ENCODE measurements at places on chromosomes 5 and 9.

- DNase-seq: no peak
Measured at GRCh38 chr9:5988265-5988664, 27.2 kb downstream of the RANBP6 start.

- no peak for DNase-seq
Measured at GRCh38 chr5:132364319-132364718, 5.2 kb upstream of the SLC22A5 start.

- no peak for DNase-seq
Measured at GRCh38 chr9:4137681-4138099, 162.2 kb downstream of the GLIS3 start.

DNA sequence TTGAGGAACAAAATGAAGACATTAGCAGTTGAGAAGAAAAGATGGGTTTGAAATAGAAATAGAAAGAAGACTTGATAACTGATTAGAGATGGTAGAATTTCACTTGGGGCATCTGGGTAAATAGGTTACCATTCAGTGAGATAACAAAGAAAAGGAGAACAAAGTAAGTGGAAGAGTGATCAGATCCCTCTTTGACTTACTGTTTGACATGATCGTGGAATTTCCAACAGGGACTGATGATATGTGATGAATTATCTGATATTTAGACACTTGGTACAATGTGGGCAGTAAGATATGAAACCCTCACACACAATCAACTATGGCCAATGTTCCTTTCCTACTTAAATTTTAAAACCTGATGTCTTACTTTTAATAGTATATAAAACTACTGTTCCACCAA lies 70.1 kb upstream of the STARD4 start:
- DNase-seq: no peak

DNA sequence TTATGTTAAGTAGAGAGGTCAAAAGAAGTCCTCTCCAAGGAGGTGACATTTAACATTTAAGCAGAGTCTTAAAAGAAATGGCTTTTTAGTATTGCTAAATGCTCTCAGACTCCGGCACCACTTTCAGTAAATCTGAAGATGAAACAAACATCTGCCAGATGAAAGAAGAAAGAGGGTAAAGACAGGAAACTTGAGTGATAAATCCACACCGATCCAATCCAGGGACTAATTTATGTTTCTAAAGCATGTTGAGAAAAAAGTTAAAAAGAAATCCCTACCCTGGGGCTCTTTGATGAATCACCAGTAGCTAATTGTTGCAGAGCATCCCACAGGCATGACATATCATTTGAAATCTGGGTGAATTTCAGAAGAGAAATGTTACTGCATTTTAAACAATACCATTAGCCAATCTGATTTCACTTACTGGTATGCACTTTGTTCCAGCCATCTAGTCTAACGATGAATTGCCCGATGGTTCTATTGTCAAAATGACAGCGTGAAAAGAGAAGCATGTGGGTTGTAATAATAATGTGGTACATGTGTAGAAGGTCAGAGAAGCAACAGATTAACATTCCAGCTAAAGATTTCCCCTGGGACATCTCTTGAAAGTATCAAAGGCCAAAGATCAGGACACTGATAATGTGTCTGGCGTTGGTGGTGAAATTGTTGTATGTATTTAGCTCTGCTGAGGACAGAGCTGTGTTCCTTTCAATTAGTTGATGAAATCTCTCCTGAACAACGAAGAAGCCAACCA lies 485.7 kb downstream of the CSNK1G3 start:
- no peak for DNase-seq

- DNase-seq: no peak
Measured at GRCh38 chr5:27906481-27906880, 868.1 kb upstream of the CDH9 start.
